ENCODE measurements at places on chromosomes 4 and X.

- DNase-seq: no peak
These were observed 35.4 kb downstream of the NAT8L start for GRCh38 chr4:2094545-2094944.

DNA sequence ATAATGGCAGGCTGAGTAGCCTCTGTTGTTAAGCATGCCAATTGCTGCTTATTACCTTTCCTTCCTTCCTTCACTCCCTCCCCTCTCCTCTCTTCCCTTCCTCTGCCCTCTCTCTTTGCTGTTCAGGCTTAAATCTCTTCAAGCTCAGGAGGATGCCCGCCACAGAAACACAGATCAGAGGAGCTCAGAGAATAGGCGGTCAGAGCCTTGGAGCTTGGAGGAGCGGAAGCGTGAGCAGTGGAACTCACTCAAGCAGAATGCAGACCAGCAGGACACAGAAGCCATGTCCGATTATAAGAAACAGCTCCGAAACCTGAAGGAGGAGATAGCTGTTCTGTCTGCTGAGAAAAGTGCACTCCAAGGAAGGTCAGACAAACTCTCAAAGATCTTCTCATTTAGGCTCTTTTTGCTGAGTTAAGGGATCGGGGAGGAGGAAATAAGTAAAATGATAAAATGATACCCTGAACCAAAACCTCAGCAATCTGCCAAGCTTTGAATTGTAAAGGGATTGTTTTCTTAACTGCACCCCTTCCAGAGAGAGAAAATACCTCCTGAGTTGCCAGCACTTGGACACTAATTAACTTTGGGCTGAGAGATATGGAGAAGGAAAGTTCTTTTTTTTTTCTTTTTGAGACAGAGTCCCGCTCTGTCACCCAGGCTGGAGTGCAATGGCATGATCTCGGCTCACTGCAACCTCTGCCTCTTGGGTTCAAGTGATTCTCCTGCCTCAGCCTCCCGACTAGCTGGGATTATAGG, 20.9 kb downstream of the SPATA18 start:
- no peak for DNase-seq

DNA sequence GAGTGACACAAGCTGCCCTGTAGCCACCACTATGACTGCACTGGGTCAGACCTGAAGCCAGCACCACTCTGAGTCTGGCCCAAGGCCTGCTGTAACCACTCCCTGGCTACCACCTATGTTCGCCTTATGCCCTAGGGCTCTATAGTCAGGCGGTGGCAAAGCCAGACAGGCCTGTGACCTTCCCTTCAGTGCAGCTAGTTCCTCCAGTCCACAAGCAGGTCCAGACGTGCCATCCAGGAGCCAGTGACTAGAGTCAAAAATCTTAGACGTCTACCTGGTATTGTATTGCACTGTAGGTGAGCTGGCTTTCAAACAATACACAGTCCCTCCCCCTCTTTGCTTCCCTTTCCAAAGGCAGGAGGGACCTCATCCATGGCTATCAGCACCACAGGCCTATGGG, 54.0 kb upstream of the RNF128 start:
- DNase-seq: no peak

GRCh38 chr4:123248085-123248659, 148.4 kb upstream of the SPRY1 start:
- no peak for DNase-seq

- DNase-seq: no peak
These were observed 415.2 kb upstream of the NR3C2 start for GRCh38 chr4:148857239-148857972.

DNA sequence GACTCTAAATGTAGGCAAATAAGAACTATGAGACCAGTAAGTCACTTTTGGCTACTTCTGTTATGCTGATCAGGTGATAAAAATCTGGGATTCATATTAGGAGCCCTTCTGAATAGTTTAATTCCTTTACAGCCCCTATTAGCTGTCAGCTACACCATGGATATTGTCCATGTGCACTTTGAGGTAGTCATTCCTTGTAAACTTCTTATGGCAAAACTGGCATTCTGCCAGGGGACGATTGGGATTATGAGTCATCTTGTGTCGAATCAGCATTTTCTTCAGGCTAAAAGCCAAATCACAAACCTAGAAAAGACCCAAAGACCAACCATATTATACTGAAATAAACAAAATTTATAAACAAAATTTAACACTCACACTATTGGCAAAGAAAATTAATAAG, 227.6 kb downstream of the PRDM5 start:
- peak; percentile 60 for DNase-seq

- no peak for DNase-seq
These were observed 96.3 kb downstream of the TMA16 start for GRCh38 chr4:163590619-163591264.

DNA sequence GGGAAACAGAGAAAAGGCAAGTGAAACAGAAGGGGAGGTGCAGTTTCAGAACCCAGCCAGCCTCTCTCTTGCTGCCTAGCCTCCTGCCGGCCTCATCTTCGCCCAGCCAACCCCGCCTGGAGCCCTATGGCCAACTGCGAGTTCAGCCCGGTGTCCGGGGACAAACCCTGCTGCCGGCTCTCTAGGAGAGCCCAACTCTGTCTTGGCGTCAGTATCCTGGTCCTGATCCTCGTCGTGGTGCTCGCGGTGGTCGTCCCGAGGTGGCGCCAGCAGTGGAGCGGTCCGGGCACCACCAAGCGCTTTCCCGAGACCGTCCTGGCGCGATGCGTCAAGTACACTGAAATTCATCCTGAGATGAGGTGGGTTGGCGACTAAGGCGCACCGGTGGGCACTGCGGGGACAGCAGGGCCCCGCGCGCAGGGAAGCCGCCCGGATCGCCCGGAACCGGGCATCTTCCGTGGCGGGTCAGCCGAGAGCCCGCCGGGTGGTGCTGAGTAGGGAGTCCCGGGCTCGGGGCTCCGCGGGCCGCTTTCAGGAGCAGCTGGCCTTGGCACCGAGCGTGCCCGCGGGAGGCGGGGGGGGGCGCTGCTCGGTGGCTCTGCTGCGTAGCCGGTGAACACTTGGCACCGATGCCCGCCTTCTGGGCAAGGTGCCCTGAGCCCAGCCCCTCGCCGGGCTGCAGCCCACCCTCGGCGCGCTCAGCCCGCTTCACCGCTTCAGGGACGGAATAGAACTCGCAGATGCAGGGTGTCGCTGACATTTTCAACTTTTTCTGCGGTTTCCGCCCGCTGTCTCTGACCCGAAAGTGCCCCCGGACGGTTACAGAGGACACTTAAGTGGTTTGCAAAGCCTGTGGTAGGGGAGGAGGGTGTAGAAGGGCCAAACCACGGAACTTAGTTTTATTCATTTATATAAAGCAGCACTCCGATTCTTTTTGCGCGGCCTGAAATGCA, at the start of gene CD38:
Gene CD38, plus strand, starts transcription at position 40 of the 953 bp plus-strand sequence. Its CDS starts 87 bp downstream, at position 127.
- peak; percentile 17 for DNase-seq

DNA sequence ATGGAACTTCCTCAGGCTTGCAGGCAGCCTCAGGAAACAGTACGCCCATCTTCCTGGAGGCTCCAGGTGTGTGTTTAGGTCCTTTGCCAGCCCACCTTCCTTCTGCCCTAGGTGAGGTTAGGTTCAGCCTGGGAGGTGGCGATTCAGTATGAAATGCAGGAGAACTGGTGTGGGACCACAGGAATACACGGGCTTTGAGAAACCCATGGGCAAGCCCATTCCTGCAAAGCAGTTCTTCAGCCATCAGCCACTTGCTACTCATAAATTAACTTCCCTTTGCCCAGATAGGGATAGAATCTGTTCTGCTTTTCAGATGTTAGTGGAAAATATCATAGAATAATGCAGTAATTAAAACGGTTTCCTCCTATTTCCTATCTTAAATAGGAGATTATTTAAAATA, 32.2 kb downstream of the TBC1D14 start:
- DNase-seq: no peak

GRCh38 chr4:18033111-18034085, 11.8 kb upstream of the LCORL start:
- no peak for DNase-seq

GRCh38 chrX:154028502-154029184, 8.9 kb upstream of the IRAK1 start:
- no peak for DNase-seq

- DNase-seq: no peak
These were observed 1.9 kb upstream of the DUSP9 start for GRCh38 chrX:153645151-153645550.

DNA sequence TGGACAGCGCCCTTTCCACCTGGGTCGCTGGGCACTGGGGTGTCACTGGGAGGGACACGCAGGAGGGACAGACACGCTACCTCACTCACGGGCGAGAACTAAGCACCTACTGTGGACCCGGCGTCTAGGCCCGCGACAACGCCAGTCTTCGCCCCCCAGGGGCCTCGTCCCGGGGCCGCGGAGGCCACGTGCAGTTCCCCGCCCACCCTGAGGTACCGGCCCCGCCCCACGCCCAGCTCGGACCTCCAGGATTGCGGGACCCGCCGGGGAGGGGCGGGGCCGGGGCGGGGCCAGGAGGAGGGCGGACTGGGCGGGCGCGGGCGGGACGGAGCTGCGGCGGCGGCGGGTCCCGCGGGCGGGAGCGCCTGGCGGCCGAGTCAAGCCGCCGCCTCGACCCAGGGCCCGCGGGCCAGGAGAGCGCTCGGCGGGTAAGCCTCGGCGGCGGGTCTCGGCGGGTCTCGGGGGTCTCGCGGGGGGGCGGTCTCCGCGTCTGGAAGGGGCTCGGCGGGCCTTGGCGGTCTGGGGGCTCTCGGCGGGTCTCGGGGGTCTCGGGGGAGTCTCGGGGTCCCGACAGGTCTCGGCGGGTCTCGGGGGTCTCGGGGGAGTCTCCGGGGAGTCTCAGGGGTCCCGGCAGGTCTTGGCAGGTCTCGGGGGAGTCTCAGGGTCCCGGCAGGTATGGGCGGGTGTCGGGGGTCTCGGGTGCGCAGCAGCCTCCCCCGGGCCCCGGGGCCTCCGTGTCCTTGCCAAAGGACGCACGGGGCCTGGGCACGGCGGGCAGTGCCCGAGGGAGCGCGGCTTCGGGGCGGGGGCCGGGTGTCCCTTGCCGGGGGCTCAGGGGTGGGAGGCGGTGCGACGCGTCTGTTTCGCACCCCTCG, at the start of gene SH3BP2:
Gene SH3BP2, plus strand, starts transcription at position 375 of the 875 bp plus-strand sequence. CDS start 27,533 bp downstream, outside the sequence.
- peak; percentile 76 for DNase-seq

DNA sequence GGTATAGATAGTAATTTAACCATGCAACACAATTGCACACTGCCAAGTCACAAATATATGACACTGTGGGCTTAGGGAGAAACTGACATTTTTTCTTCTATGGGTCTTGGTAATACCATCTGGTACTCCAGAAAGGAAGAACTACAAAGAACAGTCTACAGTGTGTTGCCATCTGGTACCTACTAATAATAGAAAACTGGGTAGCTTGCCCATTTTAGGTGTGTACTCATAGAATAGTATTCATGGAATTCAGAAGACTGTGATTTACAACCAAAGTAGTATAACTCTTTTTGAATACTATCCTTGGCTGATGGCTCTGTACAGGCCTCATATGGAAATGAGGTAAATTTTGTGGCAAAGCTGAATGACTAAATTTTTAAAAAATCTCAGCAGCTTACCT, 132.6 kb upstream of the RPS6KA6 start:
- peak; percentile 6 for DNase-seq

DNA sequence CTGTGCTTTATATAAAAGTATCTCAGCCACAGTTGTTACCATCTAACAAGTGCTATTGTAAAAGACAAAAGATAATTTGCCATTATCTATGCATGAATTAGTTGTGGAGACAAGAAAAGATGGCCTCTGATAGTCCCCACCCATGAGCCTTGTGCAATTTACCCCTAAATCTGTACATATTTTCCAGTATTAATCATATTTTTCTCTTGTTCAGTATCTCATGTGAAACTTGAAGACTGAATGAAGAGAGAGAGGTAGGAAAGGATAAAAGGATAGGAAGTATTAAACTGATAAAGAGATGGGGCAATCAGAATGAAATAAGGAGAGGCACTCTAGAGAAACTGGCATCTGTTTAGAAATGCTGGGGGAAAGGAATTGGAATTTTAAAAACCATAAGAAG, 3.7 kb downstream of the MYOZ2 start:
- DNase-seq: peak; percentile 12

GRCh38 chrX:131199091-131199490, 90.0 kb downstream of the IGSF1 start:
- no peak for DNase-seq

DNA sequence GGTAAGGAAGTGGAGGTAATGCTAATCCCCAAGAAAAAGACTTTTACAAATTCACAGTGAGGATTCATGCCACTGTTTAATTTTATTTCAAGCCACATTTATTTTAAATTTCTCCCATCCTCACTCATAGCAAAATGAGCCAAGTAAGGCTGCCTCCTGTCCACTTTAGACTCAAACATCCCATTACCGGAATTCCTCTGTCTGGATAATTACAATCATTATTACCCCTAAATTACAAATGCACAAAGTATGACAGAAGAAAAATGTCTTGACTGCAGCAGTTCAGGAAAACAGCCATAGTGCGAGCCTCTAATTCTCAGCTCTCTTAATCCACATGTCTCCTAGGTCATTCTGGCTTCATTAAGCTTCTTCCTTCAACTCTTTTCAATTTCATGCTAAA, 57.0 kb downstream of the MAPK10 start:
- DNase-seq: no peak

DNA sequence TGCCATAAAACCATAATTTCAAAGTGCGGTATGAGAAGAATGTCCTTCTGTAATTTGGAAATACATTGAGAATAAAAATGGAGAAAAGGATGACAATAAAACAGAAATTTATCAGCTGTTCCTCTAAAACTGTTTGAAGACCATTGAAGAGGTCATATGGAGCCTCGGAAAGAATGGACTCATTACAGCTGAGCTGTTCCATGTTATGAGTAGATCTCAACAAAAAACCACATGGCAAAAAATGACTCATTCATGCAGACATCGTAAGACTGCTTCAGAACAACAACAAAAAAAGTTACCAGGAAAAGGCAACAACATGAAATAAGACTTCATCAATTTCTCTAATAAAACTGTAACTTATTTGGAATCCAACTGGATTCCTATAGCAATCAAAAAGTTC, 39.7 kb downstream of the AKAP4 start:
- no peak for DNase-seq

- DNase-seq: peak; percentile 39
These were observed 3.2 kb upstream of the KLHL34 start for GRCh38 chrX:21661316-21661715.

DNA sequence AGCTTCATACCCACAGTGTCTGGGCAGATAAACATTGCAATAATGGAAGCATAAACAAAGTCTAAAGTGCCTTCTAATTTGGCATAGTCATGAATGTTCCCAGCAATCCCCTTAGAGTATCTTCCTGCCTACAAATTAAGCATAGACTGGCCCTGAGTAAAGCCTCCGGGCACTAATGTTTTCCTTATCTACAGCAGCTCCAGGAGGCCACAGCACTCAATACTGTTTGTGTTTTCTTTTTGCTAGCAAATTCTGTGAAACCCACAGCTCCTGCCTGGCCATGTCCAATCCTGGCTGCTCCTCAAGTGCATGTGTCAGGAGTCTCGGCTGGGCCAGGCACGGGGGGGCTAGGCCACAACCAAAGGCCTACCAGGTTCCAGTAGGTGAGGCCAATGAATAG, 102.7 kb upstream of the TBC1D9 start:
- DNase-seq: peak; percentile 9

GRCh38 chrX:108511721-108512120, 72.1 kb downstream of the COL4A5 start:
- DNase-seq: peak; percentile 25
